ENCODE measurements at places on chromosomes 16 and 17.

DNA sequence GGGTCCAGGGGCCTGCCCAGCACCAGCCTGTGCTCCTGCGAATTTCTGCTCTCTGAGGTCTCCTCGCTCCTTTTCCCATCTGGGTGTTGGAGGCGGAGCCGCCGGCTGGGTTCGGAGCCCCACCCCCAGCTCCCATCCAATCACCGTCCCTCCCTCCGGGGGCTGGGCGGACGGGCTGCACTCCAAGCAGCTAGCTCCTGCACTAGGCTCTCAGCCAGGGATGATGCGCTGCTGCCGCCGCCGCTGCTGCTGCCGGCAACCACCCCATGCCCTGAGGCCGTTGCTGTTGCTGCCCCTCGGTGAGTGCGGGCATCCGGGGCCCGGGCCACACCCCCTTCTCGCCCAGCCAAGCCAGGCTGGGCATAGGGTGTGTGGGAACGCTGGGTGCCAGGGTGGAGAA is at the start of gene NRN1L:
Gene NRN1L, plus strand, starts transcription at position 202 of the 400 bp plus-strand sequence. Its CDS starts 19 bp downstream, at position 221.
- DNase-seq, result no peak

DNA sequence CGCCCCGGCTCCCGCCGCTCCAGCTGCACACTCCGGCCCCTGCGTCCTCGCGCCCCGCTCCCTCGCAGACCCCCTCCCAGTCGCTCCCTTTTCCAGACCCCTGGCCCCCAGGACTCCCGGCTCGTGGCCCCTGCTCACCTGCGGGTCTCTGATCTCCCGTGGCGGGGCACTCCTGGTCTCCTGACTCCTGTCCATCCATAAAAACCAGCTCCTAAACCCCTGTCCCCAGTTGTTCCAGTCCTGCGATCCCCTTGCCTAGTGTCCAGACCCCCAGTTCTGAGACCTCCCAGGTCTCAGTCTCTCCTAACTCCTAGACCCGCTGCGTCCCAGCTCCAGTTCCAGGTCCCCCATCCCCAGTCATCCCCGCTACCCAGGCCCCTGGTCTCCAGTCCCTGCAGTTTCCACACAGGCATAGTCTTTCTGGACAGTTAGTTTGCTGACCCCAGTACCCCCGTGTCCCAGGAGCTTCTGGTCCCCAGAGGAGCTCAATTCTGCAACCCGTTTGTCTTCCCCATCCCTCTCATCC is 379 bp downstream of the SNX29 start:
- DNase-seq, result no peak

GRCh38 chr16:87789437-87790291 is 23.9 kb upstream of the KLHDC4 start:
- DNase-seq, result no peak

DNA sequence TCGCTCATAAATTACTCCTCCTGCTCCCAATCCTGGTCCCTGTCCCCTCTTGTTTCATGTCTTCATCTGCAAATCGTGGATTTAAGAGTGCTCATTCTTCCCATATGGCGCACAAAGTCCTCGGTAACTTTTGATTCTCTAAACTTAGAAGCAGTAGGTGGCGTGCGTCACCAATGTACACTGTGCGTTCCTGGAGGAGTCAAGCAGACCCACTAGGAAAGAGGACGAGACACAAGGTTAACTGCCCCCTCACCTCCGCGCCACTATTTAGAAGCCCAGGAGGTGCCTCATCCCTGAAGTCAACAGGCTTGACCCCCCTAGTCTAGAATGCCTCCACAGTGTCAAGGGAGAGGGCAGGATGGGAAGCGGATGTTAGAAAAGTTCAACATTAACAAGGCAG is 2.9 kb downstream of the SLC13A5 start:
- no peak for DNase-seq

GRCh38 chr16:12489357-12489990 is 314.2 kb downstream of the CPPED1 start:
- no peak for DNase-seq

- no peak for DNase-seq
These were observed 26.4 kb downstream of the ARHGAP44 start for GRCh38 chr17:12815642-12816141.

Data from stimulated activated CD4-positive, alpha-beta T cell treated with anti-CD3 and anti-CD28 coated beads, Interleukin-4, amount 100 ng/mL, for 24 hours (primary cell).